Stimulated activated CD4-positive, alpha-beta T cell treated with anti-CD3 and anti-CD28 coated beads, Interleukin-4, amount 100 ng/mL, for 48 hours (primary cell): ENCODE measurements at places on chromosomes 2 and 18.

DNA sequence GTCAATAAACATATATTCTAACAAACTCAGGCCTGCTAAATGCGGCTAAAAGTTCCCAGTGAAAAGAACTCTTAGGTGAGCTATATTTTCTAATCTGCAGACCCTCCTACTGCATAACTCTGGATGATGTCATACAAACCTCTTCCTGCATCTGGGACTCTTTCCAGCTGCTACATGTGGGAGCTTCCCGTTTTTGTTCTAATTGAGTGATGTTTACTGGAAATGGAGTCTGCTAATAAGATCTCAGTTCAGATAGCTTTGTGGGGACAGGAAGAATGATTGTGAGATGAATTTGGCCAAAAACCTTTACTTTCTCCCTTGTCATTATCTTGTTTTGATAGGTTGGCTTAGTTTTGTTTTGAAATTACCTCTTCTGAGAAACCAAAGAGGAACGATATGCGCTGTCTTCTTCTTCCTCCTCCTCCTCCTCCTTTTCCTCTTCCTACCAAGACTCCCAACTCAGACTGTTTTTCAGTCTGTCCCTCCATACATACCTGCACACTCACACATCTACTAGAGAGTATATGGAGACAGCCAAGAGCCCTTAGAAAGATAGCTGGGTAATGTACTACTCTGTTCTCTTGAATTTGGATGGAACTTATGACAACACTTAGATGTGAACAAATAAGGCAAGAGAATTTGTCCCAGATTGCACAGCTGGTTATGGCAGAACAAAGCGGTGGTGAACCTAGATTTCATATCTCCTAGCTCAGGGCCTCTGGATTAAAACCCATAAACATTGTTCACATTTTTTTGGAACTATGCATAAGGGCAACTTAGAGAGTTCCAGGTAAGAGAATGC, 39.8 kb upstream of the AAK1 start:
- no peak for DNase-seq

GRCh38 chr2:215272918-215273317, 38.9 kb upstream of the ATIC start:
- no peak for DNase-seq

- DNase-seq: no peak
Observed at GRCh38 chr18:21387886-21388285, 145.9 kb downstream of the GREB1L start.

DNA sequence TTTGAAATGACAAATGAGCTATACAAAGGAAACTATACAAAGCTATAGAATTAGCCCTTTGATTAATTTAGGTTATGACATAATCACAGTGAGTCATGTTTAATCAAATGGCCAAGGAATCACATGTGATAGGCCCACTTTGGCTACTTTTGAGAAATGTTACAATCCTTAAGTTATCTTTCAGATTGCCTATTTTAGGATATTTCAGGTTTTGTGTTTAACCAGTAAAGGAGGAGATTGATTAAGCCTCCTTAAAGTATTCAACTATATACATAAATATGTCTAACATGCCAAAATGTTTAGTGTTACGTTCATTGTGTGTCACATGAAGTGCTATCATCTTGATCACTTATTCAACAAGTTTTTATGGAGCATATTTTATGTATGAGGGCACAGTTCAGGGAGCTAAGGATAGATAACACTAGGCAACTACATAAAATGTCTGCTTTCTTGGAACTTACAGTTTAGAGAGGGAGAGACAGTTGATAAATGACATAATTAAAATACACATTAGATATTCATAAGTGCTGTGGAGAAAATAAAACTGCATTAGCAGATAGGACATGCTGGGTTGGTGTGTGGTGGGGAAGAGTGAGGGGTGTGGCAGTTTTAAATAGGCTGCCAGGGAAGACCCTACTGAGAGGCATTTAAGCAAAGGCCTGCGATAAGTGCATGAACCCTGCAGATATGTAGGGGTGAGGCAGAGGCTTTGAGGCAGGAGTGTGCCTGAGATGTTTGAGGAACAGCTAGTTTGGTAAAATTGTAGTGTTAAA, 77.2 kb downstream of the LTBP1 start:
- no peak for DNase-seq

DNA sequence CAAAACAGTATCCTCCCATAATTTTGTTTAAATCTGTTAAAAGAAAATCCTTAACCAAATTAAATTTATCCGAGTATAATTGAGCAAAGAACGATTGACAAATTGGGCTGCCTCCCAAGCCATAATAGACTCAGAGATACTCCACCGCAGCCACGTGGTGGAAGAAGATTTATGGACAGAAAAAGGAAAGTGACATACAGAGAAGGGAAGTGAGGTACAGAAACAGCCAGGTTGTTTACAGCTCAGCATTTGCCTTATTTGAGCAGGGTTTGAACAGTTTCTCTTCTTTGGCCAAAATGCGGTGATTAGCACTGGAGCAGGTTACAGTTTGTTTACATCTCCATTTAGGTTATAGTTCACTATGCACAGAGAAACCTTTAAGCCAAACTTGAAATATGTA, 60.8 kb downstream of the KYNU start:
- DNase-seq: no peak

- DNase-seq: no peak
Observed at GRCh38 chr2:118292991-118293390, 204.7 kb downstream of the INSIG2 start.

GRCh38 chr2:206415618-206416243, 27.6 kb upstream of the ADAM23 start:
- no peak for DNase-seq

GRCh38 chr2:195902857-195903256, 165.8 kb downstream of the DNAH7 start:
- DNase-seq: no peak

- DNase-seq: no peak
Observed at GRCh38 chr18:11962597-11962996, 18.7 kb upstream of the IMPA2 start.

- no peak for DNase-seq
Observed at GRCh38 chr2:74735564-74735963, 81.5 kb downstream of the SEMA4F start.

DNA sequence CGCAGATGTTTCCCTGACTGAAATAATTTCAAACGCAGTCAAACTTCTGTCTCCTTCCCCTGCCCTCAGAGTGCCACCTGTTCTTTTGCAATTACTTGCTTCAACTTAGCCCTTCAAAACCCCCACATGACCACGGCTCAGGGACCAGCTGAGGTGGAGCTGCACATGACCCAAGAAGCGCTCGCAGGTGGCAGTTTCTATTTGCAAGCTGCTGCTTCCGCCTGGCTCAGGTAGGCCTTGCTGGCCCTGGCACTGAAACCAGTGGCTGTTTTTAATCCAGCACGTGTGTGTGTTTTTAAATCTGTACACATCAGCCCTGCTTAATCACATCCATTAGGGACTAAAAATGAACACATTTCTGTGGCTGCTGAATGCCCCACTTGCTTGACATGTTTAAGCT, 95.3 kb downstream of the CCDC93 start:
- DNase-seq: no peak

DNA sequence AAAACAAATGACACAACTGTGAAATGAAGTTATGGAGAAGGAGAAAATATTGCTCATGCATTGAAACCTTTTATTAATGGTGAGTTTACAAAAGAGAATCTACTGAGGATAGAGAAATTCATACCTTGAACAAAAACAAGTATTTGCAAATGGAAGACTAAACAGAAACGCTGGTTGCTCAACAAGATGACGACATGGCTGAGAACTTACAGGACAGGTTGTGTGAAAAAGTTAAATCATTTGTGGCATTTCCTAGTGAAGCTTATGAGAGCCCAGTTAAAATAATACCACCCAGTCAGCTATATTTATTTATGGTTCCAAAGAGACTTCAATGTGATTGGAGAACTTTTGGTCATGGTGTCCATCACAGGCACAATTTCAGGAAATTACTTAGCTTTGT, 148.6 kb upstream of the PKDCC start:
- DNase-seq: no peak

- DNase-seq: no peak
Observed at GRCh38 chr2:226690461-226691024, 109.1 kb downstream of the IRS1 start.

DNA sequence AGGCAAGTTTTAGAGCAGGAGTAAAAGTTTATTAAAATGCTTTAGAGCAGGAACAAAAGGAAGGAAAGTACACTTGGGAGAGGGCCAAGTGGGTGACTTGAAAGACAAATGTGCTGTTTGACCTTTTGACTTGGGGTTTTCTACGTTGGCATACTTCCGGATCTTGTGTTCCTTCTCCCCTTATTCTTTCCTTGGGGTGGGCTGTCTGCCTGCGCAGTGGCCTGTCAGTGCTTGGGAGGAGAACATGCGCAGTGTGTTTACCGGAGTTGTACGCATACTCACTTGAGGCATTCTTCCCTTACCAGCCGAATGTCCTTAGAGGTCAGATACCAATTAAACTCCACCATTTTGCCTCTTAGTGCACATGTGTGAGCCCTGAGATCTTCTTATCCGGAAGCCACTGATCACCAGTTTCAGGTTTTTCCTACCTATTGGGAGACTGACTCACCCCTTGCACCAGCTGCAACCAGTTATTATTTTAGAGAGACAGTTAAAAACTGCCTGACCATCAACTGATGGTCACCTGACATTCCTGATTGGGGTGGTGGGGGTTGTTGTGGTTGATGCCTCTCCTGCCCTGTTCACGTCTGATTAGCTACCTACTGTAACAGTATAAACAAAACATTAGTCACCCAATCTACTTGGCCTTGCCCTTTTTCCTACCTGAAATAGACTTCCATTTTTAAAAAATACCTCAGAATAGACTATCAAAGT, 67.5 kb downstream of the NYAP2 start:
- no peak for DNase-seq

DNA sequence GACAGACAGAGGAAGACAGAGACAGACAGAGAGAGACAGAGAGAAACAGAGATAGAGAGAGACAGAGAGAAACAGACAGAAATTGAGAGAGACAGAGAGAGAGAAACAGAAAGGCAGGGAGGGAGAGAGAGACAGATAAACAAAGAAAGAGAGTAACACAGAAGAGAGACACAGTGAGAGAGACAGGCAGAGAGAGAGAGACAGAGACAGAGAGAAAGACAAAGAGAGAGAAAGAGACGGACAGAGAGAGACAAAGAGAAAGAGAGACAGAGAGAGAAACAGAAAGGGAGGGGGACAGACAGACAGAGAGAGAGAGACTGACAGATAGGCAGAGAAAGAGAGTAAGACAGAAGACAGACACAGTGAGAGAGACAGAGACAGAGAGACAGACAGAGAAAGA, 108.5 kb upstream of the ANKRD30BL start:
- no peak for DNase-seq

DNA sequence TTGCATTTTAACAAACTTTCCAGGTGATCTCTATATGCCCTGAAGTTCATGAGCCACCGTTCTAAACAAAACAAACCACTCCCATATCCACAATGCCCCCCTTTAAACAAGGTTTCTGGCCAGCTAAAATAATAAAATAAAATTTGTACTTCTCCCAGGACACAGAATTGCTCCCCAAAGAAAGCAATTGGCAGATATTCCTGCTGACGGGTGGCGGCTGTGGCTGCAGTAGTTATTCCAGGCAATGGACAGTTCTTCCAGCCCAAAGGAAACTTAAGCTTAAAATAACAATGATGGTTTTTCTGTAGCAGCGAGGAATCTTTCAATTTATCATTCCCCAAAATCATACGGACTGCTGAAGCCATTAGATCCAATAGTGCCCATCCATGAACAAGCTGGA, 260.5 kb upstream of the ZNF521 start:
- no peak for DNase-seq

GRCh38 chr2:74313497-74313896, 29.7 kb downstream of the SLC4A5 start:
- DNase-seq: no peak

DNA sequence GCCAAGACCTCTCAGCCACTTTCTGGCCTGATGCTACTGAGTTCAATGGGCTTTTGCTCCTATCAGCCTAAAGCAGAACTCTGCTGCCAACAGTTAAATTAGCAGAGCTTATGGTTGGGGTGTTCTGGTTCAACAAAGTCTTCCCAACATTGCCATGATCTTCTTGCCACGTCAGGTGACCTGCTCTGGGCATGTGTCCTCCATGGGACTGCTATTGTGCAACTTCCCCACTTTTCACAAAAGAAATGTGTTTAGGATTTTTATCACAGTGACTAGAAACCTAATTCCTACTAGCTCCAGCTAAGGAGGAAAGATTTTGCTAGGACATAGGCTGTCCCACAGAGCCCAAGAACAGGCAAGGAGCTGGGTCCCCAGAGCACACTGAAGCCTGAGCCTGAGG, 56.4 kb downstream of the ALK start:
- DNase-seq: no peak

DNA sequence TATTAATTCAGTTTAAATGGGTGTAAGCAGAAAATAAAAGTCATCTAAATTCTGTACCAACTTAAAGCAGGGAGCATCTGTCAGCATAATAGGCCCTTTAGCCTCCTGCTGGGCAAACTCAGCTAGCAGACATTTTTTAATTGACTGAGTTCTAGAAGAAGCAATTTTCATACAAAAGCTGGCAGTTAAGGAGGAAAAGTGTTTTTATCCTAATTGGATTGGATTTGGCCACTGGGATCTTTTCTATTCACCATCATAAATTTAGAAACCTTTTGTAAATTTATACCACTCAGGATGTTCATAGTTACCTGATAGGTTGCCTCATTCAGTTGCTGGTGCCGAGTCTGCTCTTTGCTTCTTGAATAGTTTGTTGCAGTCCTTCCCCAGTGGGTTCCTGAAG, 262.7 kb upstream of the FSIP2 start:
- DNase-seq: no peak

DNA sequence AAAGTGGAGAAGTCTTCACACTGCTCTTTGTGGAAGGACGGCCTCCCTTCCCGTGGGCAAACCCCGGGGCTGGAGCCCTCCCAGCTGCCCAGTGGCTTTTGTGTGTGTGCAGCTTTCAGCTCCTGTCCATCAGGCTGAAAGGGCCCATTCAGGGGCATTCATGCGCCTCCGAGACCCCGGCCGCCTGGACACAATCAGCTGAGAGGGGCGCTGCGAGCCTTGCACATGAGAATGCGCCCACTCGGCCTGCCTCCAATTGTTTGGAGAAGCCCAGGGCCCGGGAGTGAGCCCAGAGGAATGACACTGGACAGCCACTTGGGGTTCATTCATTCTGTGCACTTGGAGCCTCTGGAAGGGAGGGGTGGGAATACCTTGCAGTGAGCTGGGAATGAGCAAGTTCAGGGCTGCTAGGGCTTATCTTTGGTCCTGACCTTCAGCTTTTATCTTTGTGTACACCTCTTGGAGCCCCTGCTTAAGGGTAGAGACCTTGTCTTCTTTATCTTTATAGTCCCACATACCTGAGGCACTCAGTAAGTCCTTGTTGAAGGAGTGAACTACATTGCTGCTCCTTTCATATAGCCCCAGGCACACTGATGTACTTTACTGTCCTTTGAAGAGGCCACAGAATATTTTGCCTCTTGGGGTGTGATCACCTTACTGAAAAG, 56.5 kb downstream of the TCF7L1 start:
- DNase-seq: no peak
